CMK (cell line): ENCODE measurements at places on chromosomes 7 and 10.

GRCh38 chr10:127319271-127319670, 122.9 kb upstream of the INSYN2A start:
- no peak for DNase-seq

DNA sequence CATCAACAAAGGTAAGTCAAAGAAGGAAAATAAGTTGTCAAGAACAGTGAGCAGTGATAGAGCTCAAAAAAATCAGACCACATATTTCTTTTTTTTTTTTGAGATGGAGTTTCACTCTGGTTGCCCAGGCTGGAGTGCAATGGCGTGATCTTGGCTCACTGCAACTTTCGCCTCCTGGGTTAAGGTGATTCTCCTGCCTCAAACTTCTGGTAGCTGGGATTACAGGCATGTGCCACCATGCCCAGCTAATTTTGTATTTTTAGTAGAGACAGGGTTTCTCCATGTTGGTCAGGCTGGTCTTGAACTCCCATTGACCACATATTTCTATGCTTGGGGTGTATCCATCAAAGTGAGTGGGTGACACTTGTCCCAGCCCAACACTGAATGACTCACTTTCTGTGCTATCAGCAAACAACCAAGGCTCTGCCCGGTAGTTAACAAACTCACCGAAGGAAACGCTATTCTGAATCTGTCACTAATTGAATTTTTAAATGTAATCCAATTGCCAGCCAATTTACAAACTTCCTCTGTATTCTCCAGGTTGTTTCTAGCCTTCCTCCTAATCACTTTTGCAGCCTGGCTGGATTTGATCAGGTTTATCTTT, 19.6 kb upstream of the SMNDC1 start:
- no peak for DNase-seq

DNA sequence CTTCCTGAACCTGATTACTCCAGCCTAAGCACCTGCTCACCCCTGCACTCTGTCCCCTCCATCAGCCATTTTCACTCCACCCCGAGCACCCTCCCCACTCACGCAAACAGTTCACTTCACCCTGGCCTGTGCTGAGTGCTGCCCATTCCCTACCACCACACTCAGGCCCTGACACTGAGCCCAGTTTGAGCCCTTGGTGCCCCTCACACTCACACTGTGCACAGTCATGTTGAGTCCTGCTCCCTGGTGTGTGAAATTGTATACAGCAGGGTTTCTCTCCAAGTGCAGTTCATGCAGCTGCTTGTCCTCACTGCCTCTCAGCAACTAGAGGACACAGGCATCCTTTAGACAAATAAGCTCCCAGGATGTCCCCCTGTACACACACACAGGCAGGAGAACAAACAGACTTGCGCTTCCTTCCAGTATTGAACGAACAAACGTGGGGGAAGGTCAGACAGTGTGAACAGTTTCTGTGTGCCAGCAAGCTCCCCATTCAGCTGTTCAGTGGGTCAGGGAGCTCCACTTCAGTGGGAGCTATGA, 6.8 kb downstream of the MYO1G start:
- no peak for DNase-seq

- no peak for DNase-seq
Observed at GRCh38 chr7:5635006-5635405, 146.5 kb downstream of the RNF216 start.

DNA sequence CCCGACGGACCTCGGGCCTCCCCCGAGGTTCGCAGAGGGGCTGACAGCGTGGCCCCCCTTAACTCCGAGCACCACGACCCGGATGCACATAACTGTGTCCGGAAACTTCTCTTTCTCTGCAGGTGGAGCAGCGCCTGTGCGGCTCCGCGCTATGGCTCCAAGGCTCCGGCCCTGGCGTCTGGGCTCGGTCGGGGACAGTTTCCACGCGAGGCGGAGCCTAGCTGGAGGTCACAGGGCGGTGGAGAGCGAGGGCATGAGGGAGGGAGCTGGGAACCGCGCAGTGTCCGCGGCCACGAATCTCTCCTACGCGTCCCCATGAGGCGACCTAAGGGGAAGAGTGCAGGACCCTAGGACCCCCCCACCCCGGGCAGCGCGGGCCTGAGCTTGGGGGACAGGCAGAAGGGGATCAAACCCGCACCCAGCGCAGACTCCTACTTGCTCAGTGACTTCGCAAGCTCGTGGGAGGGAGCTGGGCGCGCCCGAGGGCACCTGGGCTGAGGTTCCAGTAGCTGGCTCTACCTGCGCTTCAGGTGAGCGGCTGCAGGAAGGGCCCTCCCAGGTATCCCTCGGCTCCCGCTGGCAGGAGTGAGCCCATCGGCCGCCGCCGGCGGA, 8.6 kb upstream of the MNX1 start:
- DNase-seq, result no peak

DNA sequence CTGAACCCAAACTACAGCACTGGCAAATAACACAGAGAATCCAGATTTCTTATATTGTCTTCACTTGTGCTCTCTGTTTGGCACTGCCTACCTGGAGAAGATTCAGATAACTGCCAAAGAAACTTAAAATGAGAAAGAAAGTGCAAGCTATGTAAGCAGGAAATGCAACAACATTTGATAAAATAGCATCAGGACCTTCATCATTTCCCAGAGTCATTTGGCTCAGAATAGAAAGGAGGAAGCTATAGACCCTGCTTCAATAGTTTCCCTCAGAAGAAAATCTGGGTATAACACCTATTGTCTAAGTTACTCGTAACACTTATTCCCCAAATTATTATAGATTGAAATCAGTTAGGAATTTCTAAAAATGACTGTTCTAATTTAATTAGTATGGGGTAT, 56.2 kb downstream of the CC2D2B start:
- no peak for DNase-seq
